ENCODE measurements at places on chromosomes 7 and 10. TPM values are rescaled to one million over a fixed set of nuclear protein-coding genes. Genes with fewer than 3 reads are reported as not detected.

ENTPD1 gene
- 11.8 TPM for total RNA-seq

GIMAP1 gene
- 4.5 TPM for total RNA-seq

GATA3 gene
- total RNA-seq = 1.9 TPM

ZMIZ1 gene
- 58.0 TPM for total RNA-seq

OR2A1 gene
- not detected for total RNA-seq

ARHGAP22 gene
- total RNA-seq = 4.7 TPM

COL26A1 gene
- not detected for total RNA-seq

TNS3 gene
- total RNA-seq = 51.4 TPM

ANKRD2 gene
- total RNA-seq = 11.8 TPM

MYPN gene
- total RNA-seq = 62.2 TPM

ADAP1 gene
- 6.9 TPM for total RNA-seq

SSC4D gene
- total RNA-seq = 0.55 TPM

AS3MT gene
- total RNA-seq = 8.7 TPM

RPEL1 gene
- not detected for total RNA-seq

All from left cardiac atrium (tissue), 4 donors.